H54 (cell line): ENCODE measurements at places on chromosomes 6 and 20.

DNA sequence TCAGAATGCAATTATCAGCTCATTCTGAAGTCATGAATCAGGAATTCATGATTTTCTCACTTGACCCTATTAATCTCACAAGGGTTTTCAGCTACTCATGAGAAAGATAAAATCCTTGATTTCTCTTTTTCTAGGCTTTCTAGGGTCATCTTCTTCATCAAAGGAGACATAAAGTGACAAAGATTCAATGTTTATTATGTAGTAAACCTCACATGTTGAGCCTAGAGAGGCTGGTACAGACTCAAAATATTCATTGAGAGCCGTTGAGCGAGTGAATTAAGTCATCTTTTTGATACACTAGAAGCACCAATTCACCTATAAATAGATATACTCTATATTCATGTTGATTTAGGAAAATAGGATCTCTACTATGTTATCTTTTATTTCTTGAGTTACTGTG lies 104.8 kb upstream of the TRAF3IP2 start:
- DNase-seq: no peak

- no peak for DNase-seq
Measured at GRCh38 chr6:82914511-82914910, 151.1 kb downstream of the UBE3D start.

GRCh38 chr6:146484411-146484810 lies 59.2 kb upstream of the RAB32 start:
- no peak for DNase-seq

GRCh38 chr6:163815796-163816195 lies 401.3 kb downstream of the QKI start:
- DNase-seq: no peak

GRCh38 chr20:8983478-8984345 lies 85.2 kb upstream of the PLCB4 start:
- no peak for DNase-seq

DNA sequence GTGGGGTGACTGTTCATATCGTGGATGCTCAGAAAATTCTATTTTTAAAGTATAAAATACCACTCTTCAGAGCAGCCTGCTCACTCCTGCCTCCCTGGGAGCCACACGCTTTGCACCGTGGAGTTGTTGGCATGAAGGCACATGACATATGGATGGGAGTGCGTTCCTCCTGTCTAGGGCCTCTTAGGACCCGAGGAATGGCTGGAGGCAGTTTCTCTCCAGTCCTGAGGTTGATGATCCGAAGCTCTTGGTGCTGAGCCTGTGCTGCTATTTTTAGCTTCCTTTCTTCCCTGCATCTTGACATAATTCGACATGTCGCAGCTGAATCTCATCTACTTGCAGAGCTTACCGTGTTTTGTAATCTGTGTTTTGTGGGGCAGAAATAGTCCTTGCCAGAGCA lies 73.9 kb downstream of the PHACTR3 start:
- no peak for DNase-seq

DNA sequence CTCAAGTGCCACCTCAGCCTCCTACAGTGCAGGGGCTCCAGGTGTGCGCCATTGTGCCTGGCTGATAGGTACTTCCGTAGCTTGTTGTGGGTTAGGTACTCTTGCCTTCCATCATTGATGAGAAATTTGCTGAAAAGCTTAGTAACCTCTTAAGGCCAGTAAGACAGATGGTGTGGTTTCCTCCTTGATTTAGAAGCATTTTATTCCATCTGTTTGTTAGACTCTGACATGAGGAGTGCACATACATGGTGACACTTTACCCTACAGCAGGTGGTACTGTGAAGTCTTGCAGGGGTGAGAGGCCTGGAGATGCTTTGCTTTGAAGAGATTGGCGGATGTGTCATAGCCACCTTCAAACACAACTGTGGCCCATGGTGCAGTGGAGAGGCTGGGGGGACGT lies 14.8 kb upstream of the MTG2 start:
- no peak for DNase-seq

DNA sequence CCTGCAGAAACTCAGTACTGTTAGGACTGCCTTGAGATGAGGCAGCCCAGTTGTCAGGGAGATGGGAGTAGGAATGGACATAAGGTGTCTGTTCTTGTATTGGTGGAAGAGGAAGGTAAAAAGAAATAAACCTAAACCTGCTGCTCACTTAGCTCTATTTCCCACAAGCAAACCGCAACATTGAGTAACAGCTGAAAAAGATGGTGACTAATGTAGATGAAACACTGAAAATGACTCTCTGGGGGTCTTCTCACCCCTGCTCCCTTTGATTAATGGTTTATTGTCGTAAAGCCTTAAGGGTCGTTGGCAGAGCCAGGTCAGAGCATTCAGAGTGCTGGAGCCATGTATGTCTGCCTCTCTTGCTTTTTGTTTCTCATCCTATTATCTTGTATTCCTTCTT lies 87.5 kb downstream of the FOXO3 start:
- no peak for DNase-seq
